ENCODE measurements at places on chromosomes 2 and 18.

DNA sequence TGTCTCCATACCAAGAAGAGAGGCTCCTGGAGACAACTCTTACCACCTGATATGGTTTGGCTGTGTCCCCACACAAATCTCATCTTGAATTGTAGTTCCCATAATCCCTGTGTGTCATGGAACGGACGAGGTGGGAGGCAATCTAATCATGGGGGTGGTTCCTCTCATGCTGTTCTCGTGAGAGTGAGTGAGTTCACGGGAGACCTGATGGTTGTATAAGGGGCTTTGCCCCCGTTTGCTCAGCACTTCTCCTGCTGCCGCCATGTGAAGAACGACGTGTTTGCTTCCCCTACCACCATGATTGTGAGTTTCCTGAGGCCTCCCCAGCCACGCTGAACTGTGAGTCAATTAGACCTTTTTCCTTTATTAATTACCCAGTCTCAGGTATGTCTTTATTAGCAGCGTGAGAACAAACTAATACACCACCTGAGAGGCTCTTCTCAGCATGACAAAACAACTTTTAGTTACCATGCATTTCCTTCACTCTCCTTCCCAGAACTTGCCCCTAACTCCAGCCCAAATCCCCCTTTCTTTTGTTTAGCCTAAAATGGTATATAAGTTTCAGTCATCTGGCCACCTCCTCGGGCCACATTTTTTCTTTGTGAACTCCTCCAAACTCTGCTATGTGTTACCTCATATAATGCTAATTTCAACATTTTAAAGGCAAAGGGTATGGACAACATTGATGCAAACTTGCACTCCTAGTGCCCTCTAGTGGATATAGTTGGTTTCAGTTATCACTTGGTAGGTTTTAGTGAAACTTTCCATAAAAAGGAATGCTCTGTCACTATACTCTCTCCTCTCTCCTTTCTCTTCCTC is 58.6 kb upstream of the SLC25A52 start:
- DNase-seq: peak; percentile 24

GRCh38 chr2:26982102-26982742 is 11.8 kb downstream of the MAPRE3 start:
- DNase-seq: peak; percentile 27

DNA sequence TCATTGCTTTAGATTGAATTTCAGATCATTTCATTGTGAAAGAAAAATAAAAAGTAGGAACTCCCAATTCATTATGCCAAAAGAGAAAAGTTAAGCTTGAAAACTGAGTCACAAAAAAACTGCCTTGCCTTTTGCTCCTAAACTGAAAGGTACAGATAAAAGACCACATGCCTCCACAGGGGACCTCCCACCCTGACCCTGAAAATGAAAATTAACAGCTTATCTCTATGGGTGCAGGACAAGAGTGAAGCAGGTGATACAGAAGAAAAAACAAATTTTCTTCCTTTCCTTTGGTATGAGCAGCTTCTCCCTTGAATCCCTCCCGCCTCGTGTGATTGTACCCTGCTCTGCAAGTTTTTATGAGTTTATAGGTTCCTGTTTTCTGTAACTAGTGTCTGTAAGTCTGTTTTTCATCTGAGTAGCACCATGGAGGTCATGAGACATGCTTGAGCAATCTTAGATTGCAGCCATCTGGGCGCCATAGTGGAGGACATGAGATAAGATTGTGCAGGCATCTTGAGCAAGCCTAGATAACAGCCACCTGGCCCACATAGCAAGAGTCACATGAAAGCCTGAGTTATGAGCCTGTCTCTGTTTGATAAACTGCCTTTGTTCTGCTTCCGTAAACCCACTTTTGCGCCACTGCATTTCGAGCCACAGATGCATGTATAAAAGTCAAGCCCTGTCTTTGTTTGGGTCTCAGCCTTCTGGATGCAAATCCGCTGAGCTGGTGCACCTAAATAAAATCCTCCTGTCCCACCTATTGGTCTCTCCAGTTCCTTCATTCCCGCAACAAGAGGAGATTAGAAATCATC is 56.2 kb upstream of the DYNC1I2 start:
- DNase-seq: no peak

GRCh38 chr2:151770995-151771394 is 36.7 kb upstream of the NEB start:
- no peak for DNase-seq

- DNase-seq: peak; percentile 13
These were observed 40.6 kb downstream of the SPC25 start for GRCh38 chr2:168849610-168850009.

DNA sequence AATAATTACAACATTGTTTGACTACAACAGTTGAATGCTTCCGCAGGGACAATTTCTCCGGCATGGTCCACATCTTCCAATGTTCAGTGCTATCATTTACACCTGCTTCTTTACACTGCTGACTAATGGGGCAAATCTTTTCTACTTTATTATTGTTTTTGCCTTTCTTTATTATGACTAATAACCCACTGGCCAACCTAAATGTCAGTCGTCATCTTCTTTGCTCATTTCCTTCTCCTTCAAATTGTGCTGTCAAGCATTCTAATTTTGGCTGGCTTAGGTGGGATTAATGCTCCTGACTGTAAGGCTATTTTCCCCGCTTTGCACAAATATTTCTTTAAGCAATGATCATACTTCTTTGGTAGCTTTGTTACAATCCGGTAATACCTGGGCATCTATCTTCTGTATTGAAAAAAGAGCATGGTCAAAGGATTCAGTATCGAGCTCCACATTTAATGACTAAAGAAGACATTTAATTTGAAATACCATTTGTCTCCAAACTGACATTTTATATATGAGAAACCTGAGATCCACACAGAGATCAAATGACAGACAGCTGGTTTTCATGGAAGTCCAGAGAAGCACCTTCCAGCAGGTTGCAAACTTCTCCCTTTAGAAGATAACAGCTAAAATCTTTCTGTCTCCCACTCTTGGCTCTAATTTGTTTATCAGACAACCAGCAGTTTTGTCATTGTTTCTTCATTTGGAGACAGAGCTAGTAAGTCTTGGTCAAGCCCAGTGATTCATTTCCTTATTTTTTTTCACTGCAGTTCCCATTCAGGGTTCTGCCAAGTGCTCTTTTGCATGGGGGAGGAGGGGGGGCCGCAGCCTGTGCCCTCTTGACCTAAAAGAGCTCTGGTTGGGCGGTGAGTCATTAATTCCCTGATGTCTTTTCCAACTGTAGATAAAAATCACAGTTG is 132.9 kb downstream of the SOCS6 start:
- DNase-seq: peak; percentile 73

GRCh38 chr2:43149482-43150107 is 76.8 kb downstream of the ZFP36L2 start:
- no peak for DNase-seq

DNA sequence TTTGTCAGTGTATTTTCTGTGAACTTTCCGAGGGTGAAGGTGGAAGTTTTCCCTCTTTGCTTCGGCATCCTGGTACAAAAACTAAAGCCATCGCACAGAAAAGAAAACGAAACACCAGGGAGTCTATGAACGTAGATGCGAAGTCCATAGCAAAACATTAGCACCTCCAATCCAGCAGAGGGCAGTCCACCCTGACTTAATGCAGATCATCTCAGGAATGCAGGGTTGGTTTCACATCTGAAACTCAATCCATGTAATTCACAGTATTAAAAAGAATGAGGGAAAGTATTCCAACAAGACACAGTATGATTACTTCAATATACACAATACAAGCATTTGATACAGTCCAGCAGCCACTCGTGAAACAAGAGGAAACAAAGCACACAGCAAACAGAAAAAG is 70.8 kb downstream of the RTP5 start:
- DNase-seq: no peak

DNA sequence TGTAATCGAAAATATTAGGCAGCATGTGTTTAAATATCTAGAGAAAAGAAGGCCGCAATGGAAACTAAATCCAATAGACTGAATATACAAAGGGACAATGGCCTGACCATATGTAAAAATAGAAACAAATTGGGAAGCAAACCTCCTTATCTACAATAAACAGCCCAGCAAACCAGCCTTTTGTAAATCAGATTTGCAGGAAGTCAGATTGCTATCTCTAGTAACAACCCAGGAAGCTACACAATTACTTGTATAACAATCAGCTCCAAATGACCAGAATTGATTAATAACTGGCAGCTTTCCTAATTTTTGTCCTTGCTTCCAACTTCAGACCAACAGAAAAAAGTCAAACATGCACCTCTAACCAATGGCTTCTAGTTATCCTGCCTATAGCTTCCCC is 860.0 kb downstream of the CPS1 start:
- no peak for DNase-seq

- DNase-seq: no peak
These were observed 66.6 kb downstream of the CTIF start for GRCh38 chr18:48605408-48605845.

- DNase-seq: no peak
These were observed 73.2 kb upstream of the GPC1 start for GRCh38 chr2:240362216-240362755.

DNA sequence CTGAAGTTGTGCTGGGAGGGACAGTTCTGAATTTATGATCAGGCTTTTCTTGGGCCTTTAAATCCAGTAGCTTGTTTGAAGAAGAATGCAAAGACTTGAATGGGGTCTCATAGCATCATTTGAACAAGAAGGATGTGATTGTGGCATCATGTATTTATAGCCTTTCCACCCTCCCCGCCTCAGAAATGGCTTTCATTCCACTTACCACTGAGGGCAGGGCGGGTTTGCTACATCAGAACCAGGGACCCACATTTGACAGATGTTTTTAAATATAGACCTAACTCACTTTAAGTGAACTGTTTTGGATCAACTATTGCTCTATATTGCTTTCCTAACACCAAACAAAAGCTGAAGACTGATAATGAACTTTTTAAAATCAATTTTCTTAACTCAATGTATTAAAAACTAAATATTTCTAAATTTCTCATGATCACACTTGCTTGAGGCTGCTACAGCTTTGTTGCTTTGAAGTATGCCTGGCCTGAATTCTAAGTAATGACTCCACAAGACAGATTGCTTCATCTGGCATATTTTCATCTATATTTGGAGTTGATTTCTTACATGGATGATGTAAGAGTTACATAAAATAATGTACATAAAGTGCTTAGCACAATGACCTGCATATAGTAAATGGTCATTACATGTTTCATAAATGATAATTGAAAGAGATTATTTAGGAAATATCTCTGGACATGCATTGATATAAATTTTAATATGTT is 1552.9 kb upstream of the SLC39A10 start:
- no peak for DNase-seq

DNA sequence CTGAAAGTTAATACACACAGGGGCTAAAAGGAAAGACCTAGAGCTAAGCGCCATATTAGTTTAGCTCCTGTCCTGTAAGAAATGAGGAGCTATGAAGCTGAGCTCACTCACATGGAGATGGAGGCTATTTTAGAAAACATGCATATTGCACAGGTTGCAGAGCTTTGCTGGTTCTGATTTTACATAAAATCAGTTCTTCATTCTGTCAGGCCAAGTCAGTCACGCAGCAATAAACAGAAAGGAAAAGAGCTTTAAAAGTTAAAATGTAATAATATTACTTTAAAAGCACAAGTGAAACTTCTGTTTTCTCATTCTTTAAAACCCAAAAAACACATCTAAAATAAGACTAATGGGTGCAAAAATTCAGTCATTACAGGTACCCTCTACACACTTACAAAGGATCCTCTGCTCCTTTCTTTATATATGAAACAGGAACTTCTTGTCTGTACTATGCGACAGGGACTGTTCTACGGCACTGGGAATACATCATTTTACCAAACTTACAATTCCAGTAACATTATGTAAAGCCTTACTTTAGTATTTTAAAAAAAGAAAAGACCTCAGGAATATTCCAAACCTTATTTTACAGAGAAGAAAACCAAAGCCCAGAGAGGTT is 113.8 kb downstream of the THADA start:
- DNase-seq: no peak

GRCh38 chr18:23495723-23496440 is 7.4 kb upstream of the RMC1 start:
- no peak for DNase-seq

DNA sequence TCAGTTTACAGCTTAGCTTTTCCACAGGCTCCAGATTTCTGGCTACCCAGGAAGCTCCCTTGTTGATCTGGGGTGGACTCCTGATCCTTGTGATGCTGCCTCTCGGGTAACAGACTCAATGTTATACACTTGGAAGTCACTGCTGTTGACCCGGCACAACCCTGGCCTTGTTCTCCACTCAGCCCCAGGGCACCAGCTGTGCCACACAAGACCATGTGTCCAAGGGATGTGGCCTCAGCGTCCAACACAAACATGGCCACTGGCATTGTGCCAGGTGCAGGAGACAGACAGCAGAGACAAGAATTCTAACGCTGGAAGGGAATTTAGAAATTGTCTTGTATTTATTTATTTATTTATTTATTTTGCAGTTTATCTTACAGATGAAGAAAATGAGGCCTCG is 39.0 kb upstream of the PPP4R1 start:
- DNase-seq: peak; percentile 36

DNA sequence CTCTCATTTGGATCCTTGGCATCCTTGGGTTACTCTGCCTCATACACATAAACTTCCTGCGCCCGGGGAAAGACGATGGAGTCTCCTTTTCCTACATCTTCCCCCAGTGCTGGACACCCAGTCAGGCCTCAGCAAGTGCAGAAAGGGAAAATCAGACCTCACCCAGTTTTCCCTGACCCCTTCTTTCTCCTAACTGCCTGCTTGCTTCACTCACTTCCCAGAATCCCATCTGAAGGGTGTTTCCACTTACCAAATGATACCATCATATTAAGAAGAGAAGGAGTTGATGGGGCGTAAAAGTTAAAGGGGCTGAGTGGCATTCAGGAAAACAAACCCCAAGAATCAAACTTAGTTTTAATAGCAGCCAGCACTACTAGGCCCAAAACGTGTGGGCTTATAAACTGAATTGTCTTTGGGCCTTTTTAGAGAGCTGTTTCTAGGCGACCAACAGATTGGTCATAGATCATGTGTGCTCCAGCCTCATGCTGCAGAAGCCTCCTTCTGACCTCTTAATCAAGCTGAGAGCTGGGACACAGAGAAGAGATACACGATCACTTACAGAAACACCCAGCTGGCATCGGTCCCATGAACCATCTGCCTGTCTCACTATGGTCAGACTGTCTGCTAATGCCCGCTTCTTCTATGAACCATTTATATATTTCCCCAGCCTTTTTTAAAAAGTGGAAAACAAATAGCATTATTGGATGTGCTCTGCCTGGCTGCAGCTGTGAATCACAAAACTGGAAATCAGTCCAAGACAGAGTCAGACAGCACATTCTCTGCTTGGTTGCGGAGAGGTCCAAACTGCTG is 165.7 kb upstream of the SLC14A2 start:
- DNase-seq: peak; percentile 91

- no peak for DNase-seq
These were observed 122.6 kb upstream of the OTX1 start for GRCh38 chr2:62928015-62928414.
